ENCODE measurements at places on chromosomes 11 and 22. TPM values are rescaled to one million over a fixed set of nuclear protein-coding genes. Genes with fewer than 3 reads are reported as not detected.

RIMBP3B gene
- total RNA-seq, result under 0.01 TPM

MMP27 gene
- total RNA-seq, result not detected

RFPL2 gene
- not detected for total RNA-seq

APOL5 gene
- not detected for total RNA-seq

APOL4 gene
- total RNA-seq, result 0.38 TPM

RPL3 gene
- 2,744 TPM for total RNA-seq

Data from regular cardiac myocyte (primary cell).